M059J (cell line): ENCODE measurements at places on chromosomes 1 and 21.
A peak's percentile ranks its signal among the peaks of the same experiment; 100 is the strongest.

DNA sequence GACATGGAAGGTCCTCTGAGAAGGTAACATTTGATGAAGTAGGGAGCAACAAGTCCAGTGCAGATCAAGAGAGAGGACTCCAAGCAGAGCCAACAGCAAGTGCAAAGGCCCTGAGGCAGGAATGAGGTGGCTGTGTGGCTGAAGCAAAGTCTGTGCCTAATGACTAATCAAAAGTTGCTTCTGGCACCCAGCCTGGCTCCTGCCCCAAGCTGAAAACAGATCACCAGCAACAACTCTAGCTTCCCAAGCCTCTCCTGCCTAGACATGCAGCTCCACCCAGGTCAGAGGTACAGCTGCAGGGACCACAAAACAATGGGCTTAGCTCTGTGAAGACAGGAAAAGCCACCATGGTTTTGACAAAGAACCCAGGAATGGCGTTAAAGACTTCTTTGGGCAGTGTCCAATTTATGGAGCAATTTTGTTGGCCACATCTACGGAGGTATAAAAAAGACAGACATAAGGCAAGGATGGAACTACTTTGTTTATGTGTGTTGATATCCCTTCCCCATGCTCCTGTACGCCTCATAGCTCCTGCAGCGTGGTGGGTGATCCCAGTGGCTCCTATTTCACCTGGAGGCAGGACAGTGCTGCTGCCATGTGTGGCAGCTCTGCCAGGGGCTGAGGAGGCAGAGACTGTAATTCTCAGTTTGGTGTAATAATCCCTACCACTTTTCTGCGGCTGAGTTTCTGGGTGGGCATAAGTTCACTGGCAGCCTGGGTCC lies 26.4 kb upstream of the IGSF3 start:
- peak; percentile 98 for DNase-seq

GRCh38 chr1:89733748-89734147 lies 87.1 kb upstream of the LRRC8D start:
- no peak for DNase-seq

- no peak for DNase-seq
Measured at GRCh38 chr21:14981246-14981645, 83.6 kb downstream of the NRIP1 start.

GRCh38 chr1:6294080-6294889 lies 33.4 kb upstream of the GPR153 start:
- DNase-seq = no peak

- DNase-seq = no peak
Measured at GRCh38 chr1:228666686-228667623, 68.3 kb upstream of the RHOU start.

GRCh38 chr1:34597877-34598514 lies 156.9 kb upstream of the GJB5 start:
- DNase-seq = peak; percentile 69

DNA sequence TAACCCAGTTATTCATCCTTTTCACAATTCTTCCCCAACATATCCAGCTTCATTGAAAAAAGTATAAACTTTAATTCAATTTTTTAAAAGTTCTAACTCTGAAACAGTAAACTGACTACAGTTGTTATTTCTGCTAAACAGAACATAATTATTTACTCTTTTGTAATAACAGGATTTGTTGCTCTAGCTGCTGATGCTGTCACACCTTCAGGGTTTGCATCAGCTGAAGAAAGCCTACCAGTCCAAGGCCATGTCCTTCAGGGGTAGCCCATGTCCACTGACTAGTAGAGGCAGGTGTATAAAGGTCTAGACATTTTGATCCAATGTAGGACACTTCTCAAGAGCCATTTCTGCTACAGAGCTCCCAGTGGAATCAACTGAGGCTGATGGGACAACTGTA lies 107.7 kb downstream of the CDC42BPA start:
- DNase-seq = no peak

GRCh38 chr1:39720094-39720999 lies 18.3 kb upstream of the PPIE start:
- DNase-seq = peak; percentile 68

- DNase-seq = peak; percentile 77
Measured at GRCh38 chr1:196160066-196160795, 448.0 kb downstream of the KCNT2 start.

- peak; percentile 30 for DNase-seq
Measured at GRCh38 chr1:38941093-38941492, 537 bp downstream of the RHBDL2 start.

DNA sequence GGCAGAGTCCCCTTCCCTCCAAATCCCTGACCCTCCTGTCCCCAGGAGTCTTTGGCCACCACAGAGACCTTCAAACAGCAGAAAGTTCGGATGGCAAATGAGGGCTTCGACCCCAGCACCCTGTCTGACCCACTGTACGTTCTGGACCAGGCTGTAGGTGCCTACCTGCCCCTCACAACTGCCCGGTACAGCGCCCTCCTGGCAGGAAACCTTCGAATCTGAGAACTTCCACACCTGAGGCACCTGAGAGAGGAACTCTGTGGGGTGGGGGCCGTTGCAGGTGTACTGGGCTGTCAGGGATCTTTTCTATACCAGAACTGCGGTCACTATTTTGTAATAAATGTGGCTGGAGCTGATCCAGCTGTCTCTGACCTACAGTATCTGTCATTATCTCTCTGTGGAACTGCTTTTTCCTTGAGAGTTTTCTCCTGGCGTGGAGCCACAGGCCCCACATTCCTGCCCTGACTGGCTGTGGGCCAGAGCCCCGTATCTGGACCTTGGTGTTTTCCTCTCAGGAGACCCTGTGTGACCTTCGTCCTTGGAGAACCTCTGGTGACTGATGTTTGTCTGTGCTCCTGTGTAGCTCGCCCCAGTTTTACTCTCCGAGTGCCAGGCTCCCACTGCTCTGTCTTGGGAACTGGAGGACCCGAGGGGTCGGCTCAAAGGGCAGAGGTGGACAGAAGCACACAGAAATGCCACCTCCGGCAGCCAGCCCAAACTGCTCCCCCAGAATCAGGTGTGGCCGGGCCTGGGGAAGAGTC lies 4.8 kb downstream of the SLC27A3 start:
- no peak for DNase-seq

DNA sequence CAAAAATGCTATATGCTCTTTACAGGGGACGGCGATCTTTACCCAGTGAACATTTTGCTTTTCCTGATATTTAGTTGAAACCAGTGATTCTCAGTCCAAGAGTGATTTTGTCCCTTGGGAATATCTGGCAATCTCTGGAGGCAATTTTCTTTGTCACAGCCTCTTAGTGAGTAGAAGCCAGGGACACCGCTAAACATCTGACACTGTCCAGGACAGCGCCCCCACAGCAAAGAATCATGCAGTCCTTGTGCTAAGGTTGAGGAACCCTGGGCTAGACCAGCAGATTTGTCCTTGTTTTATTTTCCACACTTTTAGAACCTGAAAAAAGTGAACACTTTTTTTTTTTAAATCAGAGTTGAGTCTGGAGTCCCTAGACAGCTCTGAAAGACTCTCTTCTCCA lies 13.1 kb downstream of the EVA1C start:
- peak; percentile 45 for DNase-seq
